ENCODE measurements at places on chromosomes 2 and 18.
A peak's percentile ranks its signal among the peaks of the same experiment; 100 is the strongest.

- no peak for DNase-seq
Measured at GRCh38 chr2:25570161-25570845, 103.1 kb downstream of the DTNB start.

DNA sequence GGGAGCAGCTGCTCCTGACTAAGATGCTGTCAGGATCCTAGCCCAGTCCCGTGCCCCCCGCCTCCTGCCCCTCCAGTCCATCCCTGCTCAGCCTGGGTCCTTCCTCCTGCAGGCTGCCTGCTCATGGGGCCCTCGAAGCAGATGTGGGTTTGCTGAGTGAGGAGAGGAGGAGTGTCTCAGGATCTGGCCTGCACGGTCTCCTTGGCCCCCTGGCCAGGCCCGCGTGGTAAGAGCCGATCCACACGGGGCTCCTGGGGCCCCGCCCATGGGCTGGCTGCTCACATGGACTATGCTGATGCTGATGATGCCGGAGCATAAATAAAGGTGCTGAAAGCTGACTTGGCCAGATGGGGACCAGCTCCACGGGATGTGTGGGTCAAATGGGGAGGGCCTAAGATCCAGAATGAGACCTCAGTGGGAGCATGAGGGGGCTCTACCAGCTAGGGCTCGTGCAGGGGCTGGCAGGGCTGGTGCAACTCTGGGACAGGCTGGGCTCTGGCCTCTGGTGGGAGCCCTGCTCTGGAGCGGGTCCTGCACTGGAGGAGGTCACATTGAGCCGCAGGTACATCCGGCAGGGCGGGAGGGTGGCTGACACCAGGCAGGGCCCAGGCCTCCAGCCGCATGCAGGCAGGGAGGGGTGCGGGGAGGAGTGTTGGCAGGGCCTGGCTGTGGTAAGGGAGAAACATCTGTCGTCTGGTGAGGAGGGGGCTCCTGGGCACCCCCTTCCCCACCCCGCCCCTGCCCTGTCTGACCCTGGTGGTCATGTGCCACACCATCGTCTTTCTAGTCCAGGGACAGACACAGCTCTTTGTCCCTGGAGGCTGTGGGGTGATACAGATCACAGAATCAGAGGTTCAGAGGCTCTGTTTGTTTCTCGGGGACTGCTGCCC lies 275.3 kb upstream of the HDAC4 start:
- no peak for DNase-seq

DNA sequence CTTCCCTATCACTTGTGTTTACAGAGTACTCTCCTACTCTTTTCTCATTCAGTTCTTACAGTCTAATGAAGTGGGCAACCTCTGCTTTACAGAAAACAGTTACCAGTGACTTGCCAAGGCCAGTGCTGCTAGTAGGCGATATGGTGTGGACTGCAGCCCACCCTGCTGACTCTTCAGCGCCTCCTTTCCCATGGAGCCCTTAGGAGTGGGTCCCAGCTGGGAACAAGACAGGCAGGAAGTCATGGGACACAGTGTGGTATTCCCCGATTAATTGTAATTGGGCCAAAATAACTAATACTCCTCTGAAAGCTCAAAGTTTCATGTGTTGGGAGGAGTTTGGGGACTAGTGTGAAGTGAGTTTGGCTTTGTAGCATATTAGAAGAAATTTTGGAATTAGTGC lies 120.1 kb upstream of the EML6 start:
- DNase-seq = no peak

DNA sequence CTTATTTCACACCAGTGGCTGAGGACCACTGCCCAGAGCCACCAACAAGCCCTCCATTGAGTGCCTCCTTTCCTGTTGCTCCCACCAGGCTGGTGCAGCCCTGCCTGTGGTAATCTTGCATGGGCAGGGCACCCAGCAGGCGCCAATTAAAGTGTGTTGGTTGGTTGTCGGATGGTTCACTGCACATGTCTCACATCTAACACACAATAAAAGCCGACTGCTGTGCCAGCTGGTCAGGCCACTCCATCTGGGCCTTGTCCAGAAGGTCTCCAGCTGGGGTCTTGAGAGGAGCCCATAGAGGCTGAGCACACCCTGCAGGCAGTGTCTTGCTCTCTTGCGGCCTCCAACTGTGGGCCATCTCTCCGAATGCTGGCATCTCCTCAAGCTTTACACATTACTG lies 494.8 kb upstream of the KLHL29 start:
- peak; percentile 86 for DNase-seq

DNA sequence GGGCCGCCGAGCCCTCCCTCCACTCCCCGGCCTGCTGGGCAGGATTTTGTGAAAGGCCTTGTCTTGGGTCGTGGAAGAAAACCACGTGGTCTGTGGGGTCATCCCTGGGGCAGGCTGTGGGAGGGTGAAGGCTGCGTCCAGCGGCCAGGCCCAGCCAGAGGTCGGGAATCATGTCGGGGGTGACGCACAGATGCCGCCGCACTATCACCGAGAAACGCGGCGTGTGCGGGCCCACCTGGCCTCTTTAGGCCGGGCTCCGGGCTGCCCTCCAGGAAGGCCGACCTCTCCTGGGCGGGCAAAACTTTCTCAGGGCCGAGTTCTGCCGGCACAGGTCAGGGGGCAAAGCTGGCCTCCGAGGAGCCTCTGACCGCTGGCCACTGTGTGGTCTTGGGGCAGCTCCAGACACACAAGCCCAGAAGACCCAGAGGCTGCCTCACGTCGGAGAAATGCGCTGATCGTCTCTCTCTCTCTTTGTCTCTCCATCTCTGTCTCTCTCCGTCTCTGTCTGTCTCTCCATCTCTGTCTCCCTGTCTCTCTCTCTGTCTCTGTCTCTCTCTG lies 28.4 kb downstream of the NFATC1 start:
- no peak for DNase-seq

DNA sequence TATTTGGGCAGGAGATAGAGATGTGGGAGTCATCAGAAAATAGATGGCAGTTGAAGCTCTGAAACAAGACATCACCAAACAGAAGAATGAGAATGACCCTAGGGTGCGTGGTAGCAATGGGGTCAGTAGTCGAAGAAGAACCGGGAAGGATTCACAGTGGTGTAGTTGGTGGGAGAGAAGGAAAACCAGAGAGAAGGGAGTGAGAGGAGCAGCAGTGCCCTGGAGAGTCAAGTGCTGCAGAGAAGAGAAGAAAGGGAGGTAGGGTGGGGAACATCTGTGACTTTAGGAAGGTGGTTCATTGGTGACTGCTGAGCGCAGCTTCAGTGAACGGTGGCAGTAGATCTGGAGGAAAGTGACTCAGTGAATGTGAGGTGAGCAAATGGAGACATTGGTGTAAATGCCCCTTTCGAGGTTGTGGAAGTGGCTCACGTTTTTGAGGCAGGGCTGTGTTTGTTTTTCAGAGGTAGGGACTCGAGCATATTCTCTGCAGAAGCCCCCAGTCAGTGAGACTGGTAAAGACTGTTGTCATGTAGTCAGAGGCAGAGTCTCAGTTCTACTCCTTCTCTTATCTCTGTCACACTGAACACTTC lies 36.4 kb downstream of the CDC42EP3 start:
- no peak for DNase-seq

DNA sequence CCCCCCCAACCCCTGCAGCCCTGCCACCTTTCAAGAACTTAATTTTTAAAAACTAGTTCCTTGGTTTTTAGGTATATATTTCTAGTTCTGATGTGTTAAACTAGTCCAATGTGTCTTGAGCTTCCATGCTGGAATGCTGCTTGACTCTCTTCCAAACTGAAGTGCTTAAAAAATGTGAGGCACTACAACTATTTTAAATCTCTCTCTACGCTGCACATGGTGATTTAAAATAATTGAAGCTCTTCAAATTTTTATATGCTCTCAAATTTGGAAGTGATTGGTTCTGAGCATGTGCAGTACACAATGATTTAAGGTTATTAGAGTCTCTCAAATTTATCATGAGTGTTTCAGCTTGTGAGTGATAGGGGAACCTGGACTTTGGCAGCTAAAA lies 192.6 kb upstream of the ZEB2 start:
- DNase-seq = no peak

GRCh38 chr2:70258532-70258875 lies 567 bp downstream of the PCYOX1 start:
- peak; percentile 60 for DNase-seq

- DNase-seq = no peak
Measured at GRCh38 chr18:80250740-80251364, 3.5 kb upstream of the PARD6G start.

- DNase-seq = no peak
Measured at GRCh38 chr2:144886862-144887261, 366.9 kb upstream of the ZEB2 start.

DNA sequence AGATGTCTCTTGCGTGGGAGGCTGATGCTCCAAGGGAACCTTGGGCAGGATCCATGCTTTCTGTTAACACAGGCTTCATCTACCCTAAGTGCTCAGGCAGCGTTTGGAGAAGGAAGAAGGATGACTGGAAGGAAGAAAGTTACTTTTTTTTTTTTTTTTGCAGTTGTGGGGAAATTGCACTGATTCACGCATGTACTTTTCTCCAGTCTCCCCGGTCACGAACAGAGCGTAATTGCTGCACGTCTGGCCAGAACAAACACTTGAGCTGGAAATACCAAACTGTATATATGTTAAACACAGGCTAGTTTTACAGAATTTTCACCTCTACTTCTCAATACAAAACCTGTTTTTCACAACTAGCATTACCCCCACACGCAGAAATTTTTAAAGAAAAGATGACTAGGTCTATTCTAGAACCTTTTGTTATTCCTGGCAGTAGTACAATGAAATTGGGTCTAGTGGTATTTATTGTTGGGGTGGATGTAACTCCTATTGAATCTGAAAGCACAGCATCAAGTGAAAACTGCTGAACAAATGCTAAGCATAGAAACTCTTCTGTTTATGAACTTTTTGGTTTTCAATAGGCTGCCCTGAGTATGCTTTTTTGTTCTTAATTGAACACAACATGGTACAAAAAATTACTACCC lies 9.3 kb upstream of the SCYGR5 start:
- no peak for DNase-seq

- DNase-seq = peak; percentile 85
Measured at GRCh38 chr18:62637807-62638687, 77.3 kb upstream of the PHLPP1 start.

GRCh38 chr2:48114256-48114655 lies 208.0 kb upstream of the FBXO11 start:
- DNase-seq = peak; percentile 18

DNA sequence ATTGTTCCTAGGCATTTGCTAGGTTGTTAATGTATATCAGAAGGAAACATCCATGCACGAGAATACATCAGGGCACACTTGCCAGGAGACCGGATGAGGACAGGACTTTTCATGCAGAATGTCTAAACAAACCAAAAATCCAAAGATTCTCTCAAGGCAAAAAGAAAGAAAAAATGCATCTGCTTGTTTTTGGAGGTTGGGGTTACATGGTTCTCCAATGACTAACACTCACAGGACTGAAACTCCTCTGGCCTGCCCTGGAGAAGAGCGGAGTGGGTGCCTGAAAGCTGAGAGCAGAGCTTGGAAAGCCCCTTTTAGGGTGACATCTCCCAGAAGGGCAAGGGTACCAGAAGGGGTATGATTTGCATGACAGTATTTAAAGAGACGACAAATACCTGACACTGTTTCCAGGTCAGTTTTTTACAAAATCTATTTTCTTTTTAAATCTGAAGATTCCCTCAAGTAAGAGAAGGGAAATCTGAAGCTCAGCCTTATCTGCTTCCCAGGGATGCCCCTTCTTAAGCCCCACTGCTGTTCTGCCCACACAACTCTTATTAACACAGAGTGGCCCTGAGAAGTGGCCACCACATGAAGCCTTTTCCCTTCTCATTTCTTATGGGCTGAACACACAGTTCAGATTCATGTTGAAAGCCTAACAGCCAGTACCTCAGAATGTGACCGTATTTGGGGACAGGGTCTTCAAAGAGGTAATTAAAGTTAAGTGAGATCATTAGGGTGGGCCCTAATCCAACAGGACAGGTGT lies 216.4 kb downstream of the STK39 start:
- no peak for DNase-seq

- DNase-seq = no peak
Measured at GRCh38 chr2:1585635-1586034, 158.7 kb downstream of the PXDN start.

DNA sequence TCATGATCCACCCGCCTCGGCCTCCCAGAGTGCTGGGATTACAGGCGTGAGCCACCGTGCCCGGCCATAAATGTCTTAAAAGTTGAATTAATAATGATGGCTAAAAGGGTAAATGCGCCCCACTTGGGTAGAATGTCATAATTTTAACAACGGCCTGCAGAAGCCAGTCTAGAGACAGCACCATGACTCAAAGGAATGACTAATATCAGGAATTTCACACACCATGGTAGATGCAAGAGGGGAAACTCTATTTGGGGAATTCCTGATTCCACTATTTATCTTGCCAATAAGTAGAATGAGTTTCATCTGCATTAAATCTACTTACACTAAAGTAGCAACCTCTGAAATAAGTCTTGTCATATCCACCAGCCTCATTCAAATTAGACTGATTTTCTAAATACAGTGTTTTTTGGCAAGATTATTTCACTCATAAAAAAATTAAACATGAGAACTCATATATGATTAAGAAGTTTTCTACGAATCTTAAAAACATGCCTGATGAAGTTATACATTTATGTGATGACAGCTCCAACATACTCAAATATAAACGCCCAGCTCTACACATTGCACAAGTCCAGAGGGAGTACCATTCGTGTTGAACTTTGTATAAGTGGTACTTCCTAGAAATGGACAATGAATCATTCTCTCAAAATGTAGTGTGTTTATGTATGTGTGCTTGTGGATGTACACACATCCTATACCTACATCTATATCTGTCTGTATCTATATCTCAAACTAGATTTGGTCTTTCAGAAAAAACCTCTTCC lies 309.7 kb downstream of the IRS1 start:
- DNase-seq = no peak

DNA sequence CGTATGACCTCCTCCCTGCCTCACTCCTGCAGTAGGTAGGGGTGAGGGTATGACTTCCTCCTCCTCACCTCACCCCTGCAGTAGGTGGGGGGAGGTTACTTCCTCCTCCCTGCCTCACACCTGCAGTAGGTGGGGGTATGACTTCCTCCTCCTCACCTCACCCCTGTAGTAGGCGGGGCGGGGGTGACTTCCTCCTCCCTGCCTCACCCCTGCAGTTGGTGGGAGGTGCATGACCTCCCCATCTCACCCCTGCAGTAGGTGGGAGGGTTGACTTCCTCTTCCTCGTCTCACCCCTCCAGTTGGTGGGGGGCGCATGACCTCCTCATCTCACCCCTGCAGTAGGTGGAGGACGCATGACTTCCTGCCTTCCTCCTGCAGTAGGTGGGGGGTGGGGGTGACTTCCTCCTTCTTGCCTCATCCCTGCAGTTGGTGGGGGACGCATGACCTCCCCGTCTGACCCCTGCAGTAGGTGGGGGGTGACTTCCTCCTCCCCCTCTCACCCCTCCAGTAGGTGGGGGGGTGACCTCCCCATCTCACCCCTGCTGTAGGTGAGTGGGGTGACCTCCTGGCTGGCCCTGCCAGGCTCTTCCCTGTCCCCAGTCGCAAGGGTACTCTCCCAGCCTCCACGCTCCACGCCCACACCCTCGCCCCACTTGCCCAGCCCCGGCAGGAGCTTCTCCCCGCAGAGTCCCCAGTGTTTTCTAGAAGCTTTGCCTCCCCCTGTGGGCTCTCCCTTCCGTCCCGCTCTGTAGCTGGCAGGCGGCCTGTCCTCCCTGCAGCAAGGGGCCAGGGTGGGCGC lies 39.3 kb downstream of the TSHZ1 start:
- DNase-seq = peak; percentile 84
